Stimulated activated naive CD4-positive, alpha-beta T cell treated with Interleukin-2 at 50 U/mL for 16 hours (primary cell): ENCODE measurements at places on chromosomes 1 and 21.

- no peak for DNase-seq
Measured at GRCh38 chr1:16979475-16980327, 719 bp downstream of the MFAP2 start.

DNA sequence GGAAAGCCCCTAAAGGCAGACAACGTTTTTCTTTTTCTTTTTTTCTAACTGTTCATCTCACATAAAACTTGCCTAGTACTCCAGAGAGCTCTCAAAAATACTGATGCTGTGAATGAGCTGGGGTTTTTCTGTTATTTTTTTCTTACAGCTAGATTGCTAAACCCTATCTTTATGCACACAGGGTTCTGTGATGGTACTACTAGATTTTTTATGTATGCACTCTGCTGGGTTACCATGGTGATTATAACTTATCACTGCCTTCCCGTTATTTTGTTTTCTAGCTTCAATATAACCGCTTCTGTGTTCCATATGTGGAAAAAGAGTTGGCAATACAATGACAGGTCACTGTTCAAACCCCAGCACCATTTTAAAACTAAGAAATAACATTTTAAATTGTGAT lies 43.7 kb upstream of the KCNK1 start:
- no peak for DNase-seq

DNA sequence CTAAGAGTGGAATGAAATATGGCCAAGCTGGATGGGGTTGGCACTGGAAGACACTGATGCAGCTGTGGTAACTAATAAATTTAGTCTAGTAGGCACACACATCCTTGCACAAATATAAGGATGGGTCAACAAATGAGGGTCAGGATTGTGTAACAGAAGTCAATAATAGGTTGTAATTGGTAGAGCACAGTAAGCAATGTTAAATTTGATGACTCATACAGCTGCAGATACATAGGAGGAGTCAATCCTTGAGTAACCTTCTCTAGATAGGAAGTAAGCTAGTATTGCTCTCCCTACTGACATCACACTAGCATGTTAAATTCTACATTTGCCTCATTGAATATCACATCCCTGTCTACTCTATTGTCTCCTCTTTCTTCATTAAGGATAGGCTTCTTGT lies 332.1 kb downstream of the PTPRC start:
- DNase-seq = no peak

DNA sequence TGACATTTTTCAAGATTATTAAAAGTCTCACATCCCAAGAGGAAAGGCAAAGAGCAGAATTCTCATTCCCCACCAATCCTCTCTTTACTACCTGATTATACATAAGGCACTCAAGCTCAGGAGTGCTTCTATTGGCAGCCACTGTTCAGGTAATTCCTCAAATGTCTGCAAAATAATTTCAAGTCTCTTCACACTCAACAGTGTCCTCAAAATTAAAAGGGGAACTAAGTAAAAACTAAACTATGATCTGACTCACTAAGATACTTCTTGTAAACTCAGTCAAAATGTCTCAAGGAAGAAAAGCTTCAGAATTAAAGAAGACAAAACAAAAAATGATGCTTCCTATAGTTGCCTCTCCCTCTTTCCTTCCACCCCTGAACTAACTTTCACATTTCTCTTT lies 135.6 kb downstream of the GPATCH2 start:
- DNase-seq = no peak

GRCh38 chr21:41370840-41371684 lies 9.2 kb downstream of the MX2 start:
- no peak for DNase-seq

GRCh38 chr1:98565951-98566350 lies 95.6 kb upstream of the SNX7 start:
- DNase-seq = no peak

DNA sequence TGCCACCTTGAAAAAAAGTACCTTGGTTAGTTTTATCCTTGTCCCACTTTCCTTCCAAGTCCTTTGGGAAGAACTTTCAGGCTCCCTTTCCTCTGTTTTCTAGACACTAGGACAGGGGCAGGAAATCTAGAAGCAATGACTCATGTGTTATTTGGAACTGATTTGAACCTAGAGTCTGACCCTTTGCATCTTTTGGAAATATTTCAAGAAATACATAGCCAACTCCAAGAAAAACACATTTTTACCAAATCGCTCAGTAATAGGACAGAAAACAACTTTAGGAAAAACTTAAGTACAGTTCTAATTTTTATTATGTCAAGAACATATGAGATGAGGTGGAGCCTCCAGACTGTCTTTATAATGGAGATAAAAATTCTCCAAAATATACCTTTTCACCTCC lies 292.4 kb downstream of the PTBP2 start:
- no peak for DNase-seq

GRCh38 chr1:153963850-153964331 lies 554 bp upstream of the SLC39A1 start:
- DNase-seq = no peak

DNA sequence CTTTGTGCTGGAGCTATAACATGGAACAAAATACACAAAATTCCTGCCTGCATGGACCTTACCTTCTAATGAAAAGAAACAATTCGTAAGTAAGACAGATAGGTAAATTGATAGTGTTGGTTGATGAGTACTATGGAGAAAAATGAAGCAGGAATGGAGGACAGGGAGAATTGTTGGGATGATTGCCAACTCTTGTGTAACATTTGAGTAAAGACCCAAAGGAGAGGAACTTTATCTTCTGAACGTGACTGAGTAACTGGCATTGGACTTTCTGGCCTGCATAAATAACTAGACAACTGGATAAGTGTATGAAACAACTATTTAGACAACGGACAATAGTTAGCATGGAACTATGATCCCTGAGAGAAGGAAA lies 6.8 kb upstream of the EFCAB14 start:
- DNase-seq = no peak
